Left lung (tissue), 14 donors: ENCODE measurements at places on chromosomes 4 and X. TPM values are rescaled to one million over a fixed set of nuclear protein-coding genes. Genes with fewer than 3 reads are reported as not detected.

DNA sequence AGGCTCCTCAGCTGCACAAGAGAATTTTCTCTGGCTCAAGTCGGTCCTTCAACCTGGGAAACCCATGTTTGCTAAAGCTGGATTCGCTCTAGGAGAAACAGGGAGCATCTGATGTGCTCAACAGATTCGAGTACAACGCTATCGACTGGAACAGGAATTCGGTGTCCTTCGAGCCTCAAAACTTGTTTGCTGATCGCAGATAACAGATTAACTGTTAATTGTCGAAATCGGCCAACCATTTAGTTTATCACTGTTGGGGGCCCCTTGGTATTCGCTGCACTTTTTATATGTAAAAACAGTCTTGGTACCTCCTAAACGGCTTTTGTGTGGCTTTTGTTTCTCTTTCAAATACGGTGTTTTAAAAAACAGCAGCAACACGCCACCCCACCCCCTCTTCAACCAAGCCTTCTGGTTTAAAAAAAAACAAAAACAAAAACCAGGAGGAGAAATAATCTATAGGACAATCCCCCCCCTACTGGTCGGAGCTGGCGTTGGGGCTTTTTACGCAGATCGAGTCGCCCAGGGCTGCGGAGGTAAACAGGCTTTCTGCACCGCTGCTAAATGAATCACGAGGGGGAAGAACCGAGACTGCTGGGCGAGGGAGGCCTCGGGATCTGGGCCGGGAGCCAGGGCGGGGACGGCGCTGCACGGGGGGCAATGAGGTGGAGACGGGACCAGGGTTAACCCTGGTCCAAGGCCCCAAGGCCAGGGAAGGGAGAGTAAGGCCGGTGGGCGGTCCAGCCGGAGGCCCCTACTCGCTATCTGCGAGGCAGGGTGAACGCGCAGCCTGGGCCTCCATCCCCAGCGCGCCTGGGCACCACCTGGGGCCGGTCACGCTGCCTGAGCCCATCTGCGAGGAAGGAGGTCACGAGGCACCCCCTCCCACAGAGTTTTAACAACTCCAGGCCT, 71.7 kb upstream of the BCOR start:
- H3K4me1 ChIP-seq = peaks cover 3% of the 10 kb centered on the region
- no peaks in the 10 kb centered on the region for H3K36me3 ChIP-seq
- H3K4me3 ChIP-seq = no peak overlapping the region
- no peak for DNase-seq
- H3K27me3 ChIP-seq = peaks cover 43% of the 10 kb centered on the region

DNA sequence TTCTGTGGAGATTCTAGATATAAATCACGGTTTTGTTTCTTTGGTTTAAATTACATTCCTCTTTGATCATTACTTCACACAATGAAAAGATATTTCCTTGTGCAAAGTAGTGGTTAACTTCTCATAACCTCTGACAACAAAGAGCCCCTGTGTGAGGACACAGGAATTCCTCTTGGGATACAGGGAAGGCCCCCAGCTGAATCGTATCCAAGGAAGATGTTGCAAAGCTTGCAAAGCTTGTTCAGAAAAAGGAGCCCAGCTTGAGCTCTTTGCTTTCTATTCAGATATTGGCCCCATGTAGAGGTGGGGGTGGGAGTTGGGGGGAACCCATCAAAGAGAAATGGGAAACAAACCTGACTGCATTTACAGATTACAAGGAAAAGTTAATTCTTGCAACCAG, 145.7 kb downstream of the RELL1 start:
- no peaks in the 10 kb centered on the region for H3K27me3 ChIP-seq
- H3K4me1 ChIP-seq = no peaks in the 10 kb centered on the region
- no peak overlapping the region for H3K4me3 ChIP-seq
- DNase-seq = no peak
- no peak overlapping the region for H3K27ac ChIP-seq

DNA sequence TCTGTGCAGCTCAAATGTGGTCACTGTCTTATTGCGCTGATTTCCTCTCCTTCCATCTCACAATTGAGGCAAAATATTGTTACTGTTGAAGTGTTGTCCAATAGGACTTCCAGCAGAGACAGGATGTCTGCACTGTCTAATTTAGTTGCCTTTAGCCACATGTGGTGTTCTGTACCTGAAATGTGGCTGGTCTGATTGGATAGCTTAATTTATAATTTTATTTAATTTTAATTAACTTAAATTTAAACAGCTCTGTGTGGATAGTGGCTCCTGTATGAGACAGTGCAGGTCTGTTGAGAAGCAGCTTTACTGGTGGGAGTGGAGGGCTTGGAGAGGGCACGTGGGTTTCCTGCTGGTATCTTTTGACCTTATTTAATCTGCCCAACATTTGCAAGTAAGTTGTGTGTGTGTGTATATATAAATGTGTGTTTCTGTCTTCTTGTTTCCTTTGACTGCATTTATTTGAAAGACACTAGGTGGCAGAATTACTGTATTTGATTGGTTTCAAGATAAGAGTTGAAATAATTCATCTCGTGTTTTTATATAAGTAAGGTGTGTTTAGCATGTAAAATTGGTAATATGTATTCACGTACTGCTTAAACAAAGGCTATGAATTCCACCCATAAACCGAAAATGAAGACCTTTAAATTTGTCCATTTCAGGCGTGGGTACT, 55.3 kb upstream of the MSANTD1 start:
- H3K27ac ChIP-seq = no peak overlapping the region
- H3K27me3 ChIP-seq = no peaks in the 10 kb centered on the region
- H3K4me1 ChIP-seq = no peaks in the 10 kb centered on the region
- no peak overlapping the region for H3K4me3 ChIP-seq
- DNase-seq = no peak
- no peaks in the 10 kb centered on the region for H3K36me3 ChIP-seq

- H3K36me3 ChIP-seq = no peaks in the 10 kb centered on the region
- DNase-seq = no peak
- H3K4me1 ChIP-seq = no peaks in the 10 kb centered on the region
These were observed 179.0 kb downstream of the COX7B2 start for GRCh38 chr4:46730075-46730474.

GRCh38 chr4:87060957-87061356, 126.1 kb downstream of the AFF1 start:
- H3K27me3 ChIP-seq = no peaks in the 10 kb centered on the region
- H3K4me1 ChIP-seq = peaks cover 28% of the 10 kb centered on the region
- H3K4me3 ChIP-seq = no peak overlapping the region
- no peak for DNase-seq
- H3K36me3 ChIP-seq = peaks cover 13% of the 10 kb centered on the region
- H3K27ac ChIP-seq = no peak overlapping the region

GRCh38 chrX:132034648-132035047, 11.5 kb downstream of the STK26 start:
- no peak for DNase-seq
- no peaks in the 10 kb centered on the region for H3K36me3 ChIP-seq
- H3K4me3 ChIP-seq = no peak overlapping the region

DNA sequence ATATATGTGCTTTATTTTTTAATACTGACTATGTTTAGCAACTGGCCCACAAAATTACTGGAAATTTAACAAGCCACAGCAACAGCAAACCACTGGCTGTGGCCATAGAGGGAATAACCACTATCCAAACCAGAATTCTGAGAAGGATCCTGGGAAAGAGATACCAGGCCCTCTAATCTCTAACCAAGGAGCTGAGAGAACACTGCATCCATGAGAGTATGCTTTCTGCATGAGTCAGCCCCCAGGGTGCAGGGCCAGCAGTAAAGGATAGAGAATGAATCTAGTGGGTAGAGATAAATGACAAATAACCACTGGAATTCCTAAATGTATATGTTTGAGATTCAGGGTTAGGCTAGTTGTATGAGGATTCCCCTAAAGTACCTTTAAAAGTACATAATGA, 221.8 kb downstream of the KIT start:
- no peaks in the 10 kb centered on the region for H3K27me3 ChIP-seq
- DNase-seq = no peak
- H3K36me3 ChIP-seq = no peaks in the 10 kb centered on the region
- H3K4me3 ChIP-seq = no peak overlapping the region

DNA sequence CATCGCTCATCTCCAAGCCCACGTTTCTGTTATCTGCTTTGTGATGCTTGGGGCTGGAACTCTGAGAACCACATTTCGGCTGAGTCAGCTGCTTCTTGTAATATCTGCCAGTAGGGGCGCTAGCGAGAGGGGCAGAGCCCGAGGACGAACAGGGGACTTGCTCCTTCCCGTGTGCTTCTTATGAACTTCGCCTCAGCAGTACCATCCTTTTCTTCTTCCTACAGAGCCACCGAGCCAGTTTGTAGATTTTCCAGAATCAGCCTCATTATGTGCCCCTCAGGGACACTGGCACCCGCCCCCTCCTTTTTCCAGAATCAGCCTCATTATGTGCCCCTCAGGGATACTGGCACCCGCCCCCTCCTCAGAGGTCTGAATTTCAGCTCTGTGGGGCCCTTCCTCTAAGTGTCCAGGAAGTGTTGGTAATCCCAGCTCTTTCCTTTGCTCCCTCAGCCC, 441.7 kb upstream of the RASGEF1B start:
- no peaks in the 10 kb centered on the region for H3K4me1 ChIP-seq
- peak; percentile 52 for DNase-seq
- H3K4me3 ChIP-seq = no peak overlapping the region
- no peak overlapping the region for H3K27ac ChIP-seq
- no peaks in the 10 kb centered on the region for H3K36me3 ChIP-seq

DNA sequence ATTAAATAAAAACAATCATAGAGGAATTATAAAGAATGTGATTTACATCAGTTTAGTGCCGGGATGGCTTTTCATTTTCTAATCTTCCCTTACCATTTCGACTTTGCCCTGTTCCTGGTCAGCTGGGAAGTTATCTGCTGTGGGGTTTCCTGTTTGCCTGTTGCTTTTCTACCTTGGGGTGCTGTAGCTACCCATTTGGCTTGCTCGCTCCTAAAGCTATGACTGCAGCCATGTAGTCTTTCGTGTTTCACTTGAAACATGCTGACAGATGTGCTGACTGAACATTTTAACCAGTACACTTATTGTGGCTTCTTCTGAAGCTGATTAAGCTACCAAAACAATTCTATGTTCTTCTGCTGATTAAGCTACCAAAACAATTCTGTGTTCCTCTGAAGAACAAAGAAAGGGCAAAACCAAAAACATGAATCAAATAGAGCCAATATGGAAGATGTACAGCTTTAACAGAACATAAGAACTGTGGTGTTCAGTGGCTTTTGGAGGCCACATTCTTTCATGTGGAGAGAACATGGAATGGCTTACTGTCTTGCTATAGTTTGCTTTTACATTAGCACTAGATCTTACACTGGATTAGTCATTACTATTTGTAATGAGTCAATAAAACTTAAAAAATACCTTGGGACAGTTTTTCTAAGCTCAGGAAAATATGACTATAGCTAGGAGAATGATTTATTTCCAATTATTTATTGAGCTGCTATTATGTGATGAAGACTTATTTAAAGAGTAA, 440.4 kb downstream of the SPRY1 start:
- H3K27ac ChIP-seq = peak overlapping the region; percentile 43
- no peaks in the 10 kb centered on the region for H3K4me1 ChIP-seq
- H3K4me3 ChIP-seq = no peak overlapping the region

- no peak for DNase-seq
- H3K36me3 ChIP-seq = no peaks in the 10 kb centered on the region
- no peaks in the 10 kb centered on the region for H3K4me1 ChIP-seq
These were observed 2.4 kb upstream of the PLAC1 start for GRCh38 chrX:134660627-134661026.

- H3K27me3 ChIP-seq = peaks cover 6% of the 10 kb centered on the region
- no peak overlapping the region for H3K4me3 ChIP-seq
- H3K36me3 ChIP-seq = no peaks in the 10 kb centered on the region
These were observed 3.8 kb downstream of the PNMA3 start for GRCh38 chrX:153060095-153060445.

DNA sequence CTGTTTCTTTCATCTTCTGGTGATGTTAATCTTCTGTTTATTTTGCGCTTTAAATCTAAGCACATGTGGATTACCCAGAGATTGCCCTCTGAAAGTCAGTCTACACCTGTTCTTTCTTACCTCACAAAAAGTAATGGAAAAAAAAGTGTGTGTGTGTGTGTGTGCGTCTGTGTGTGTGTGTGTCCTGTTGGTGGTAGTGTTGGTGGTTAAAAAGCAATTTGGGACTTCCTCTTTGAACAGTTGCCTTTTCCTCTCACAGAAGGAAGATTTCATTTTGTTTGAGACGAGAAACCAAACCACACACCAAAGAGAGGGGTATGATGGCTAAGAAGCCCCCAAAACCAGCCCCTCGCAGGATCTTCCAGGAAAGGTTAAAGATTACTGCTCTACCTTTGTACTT, at the start of gene STAP1:
TSS of gene STAP1 (plus strand) at position 235 of the 400 bp plus-strand sequence. CDS start at position 318, 83 bp downstream.
- H3K27me3 ChIP-seq = no peaks in the 10 kb centered on the region
- no peak for DNase-seq
- H3K4me1 ChIP-seq = no peaks in the 10 kb centered on the region
- no peaks in the 10 kb centered on the region for H3K36me3 ChIP-seq

GRCh38 chr4:178275671-178276360, 833.6 kb upstream of the AGA start:
- DNase-seq = no peak
- H3K27me3 ChIP-seq = no peaks in the 10 kb centered on the region
- no peak overlapping the region for H3K4me3 ChIP-seq

GRCh38 chr4:117801756-117802155, 232.5 kb upstream of the NDST3 start:
- H3K4me1 ChIP-seq = no peaks in the 10 kb centered on the region
- H3K4me3 ChIP-seq = no peak overlapping the region

DNA sequence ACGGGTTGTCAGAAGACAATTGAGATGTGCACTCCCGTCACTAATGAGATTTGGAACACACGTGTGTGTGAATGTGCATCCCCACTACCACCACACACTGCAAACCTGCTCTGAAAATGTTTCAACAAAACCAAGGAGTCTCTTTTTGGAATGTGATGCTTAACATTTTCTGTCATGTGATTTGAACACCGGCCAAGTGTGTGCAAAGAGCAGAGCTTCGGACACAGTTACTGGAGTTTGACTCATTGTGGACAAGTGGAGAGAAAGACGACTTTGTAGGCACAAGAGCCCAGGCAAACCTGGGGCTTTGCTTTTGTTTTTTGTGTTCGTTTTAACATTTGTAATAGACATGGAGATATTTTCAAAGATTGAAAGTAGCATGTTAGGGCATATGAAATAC, 49.2 kb downstream of the CCKAR start:
- no peak overlapping the region for H3K4me3 ChIP-seq
- H3K4me1 ChIP-seq = no peaks in the 10 kb centered on the region
- H3K27ac ChIP-seq = no peak overlapping the region
- H3K27me3 ChIP-seq = no peaks in the 10 kb centered on the region

- no peak overlapping the region for H3K4me3 ChIP-seq
- H3K27ac ChIP-seq = no peak overlapping the region
- DNase-seq = no peak
- H3K4me1 ChIP-seq = no peaks in the 10 kb centered on the region
- no peaks in the 10 kb centered on the region for H3K36me3 ChIP-seq
These were observed 25.5 kb downstream of the HPGD start for GRCh38 chr4:174496631-174497432.

GRCh38 chr4:125789023-125789422, 474.3 kb downstream of the FAT4 start:
- H3K4me1 ChIP-seq = no peaks in the 10 kb centered on the region
- no peak for DNase-seq
- H3K27me3 ChIP-seq = no peaks in the 10 kb centered on the region
- H3K4me3 ChIP-seq = no peak overlapping the region
- no peaks in the 10 kb centered on the region for H3K36me3 ChIP-seq

Gene TSPYL2
- total RNA-seq = 21.9 TPM

Gene CT45A8
- total RNA-seq = not detected

Gene SRD5A3
- total RNA-seq = 31.3 TPM

Gene SYTL5
- 0.50 TPM for total RNA-seq

Gene OPRPN
- not detected for total RNA-seq

Gene ASB5
- not detected for total RNA-seq

Gene RS1
- total RNA-seq = 5.2 TPM

Gene LANCL3
- 0.76 TPM for total RNA-seq

Gene OPN1LW
- total RNA-seq = not detected

Gene RBM3
- 217 TPM for total RNA-seq

Gene CPE
- 24.5 TPM for total RNA-seq

Gene MAGEA2
- not detected for total RNA-seq

Gene MAGEA9
- not detected for total RNA-seq

Gene CYTL1
- 0.73 TPM for total RNA-seq

Gene FGFBP2
- total RNA-seq = 2.9 TPM

Gene CYSLTR1
- total RNA-seq = 5.8 TPM

Gene PABPC1L2A
- total RNA-seq = not detected
